ENCODE measurements at places on chromosomes 7 and 10. TPM values are rescaled to one million over a fixed set of nuclear protein-coding genes. Genes with fewer than 3 reads are reported as not detected.

Gene PRPF18
- total RNA-seq = 36.2 TPM

Gene PDE6C
- total RNA-seq = not detected

Gene IPMK
- total RNA-seq = 3.2 TPM

Gene AGAP4
- 4.1 TPM for total RNA-seq

Gene BLNK
- not detected for total RNA-seq

Gene ATG9B
- not detected for total RNA-seq

Gene HOXA6
- total RNA-seq = not detected

Measured in aortic smooth muscle cell (primary cell).